ENCODE measurements at places on chromosomes 1 and 21.
A peak's percentile ranks its signal among the peaks of the same experiment; 100 is the strongest.

GRCh38 chr1:32219022-32219421 lies 3.1 kb downstream of the TMEM234 start:
- no peak for DNase-seq

DNA sequence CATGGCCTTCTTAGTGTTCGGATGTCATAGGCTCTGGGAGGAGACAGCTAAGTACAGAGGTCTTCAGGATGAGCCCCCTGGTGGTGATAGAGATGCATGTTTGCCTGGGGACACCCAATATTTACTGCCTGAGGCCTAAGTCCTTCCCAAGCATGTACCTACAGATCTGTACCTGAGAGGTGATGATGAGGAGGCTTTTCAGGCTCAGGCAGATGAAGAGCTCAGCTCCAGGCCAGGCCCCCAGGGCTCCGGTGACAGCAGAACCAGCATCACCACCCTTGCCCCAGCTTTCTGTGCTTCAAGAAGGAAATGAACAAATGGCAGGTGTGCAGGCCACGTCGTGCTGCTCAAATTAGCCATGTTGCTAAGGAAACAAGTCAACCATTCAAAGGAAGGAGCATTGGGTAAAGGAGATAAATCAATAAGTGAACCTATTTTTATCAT lies 21.1 kb downstream of the CACNA1E start:
- DNase-seq: no peak

GRCh38 chr21:25191141-25191540 lies 416.1 kb downstream of the MRPL39 start:
- no peak for DNase-seq

GRCh38 chr1:23459338-23459757 lies 24.6 kb downstream of the ASAP3 start:
- DNase-seq: no peak

GRCh38 chr1:240414237-240414636 lies 197.7 kb downstream of the GREM2 start:
- no peak for DNase-seq

DNA sequence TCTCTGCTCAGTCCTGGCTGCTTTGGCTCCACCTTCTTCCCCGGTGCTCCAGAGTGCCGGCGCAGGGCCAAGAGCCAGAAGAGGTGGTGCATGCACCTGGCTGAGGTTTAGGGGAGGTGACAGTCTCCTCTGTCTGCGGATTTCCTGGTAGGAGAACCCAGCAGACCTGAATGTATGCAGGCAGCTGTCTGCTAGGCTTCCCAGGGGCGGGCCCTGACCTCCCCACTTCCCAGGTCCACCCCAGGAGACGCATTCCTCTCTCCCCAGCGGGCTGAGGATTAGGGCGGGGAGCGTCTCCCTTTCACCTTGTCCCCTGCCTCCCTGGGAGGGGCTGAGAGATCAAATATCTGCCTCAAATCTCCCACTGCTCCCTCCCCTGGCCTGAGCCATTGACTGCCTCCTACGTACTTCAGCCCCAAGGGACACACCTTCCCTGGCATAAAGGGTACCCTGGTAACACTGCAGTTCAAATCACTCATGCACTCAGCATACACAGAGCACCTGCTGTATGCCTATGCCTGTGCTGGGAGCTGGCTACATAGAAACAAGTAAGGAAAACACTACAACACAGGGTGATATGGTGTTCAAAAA lies 27.5 kb downstream of the DMBX1 start:
- DNase-seq: peak; percentile 93

GRCh38 chr1:24928689-24929397 lies 1.2 kb downstream of the RUNX3 start:
- no peak for DNase-seq
